ENCODE measurements at places on chromosomes 11 and 22.

GRCh38 chr22:27467711-27468110 lies 333.8 kb downstream of the MN1 start:
- DNase-seq, result no peak

- no peak for DNase-seq
These were observed 72.4 kb upstream of the BIRC3 start for GRCh38 chr11:102244681-102245409.

DNA sequence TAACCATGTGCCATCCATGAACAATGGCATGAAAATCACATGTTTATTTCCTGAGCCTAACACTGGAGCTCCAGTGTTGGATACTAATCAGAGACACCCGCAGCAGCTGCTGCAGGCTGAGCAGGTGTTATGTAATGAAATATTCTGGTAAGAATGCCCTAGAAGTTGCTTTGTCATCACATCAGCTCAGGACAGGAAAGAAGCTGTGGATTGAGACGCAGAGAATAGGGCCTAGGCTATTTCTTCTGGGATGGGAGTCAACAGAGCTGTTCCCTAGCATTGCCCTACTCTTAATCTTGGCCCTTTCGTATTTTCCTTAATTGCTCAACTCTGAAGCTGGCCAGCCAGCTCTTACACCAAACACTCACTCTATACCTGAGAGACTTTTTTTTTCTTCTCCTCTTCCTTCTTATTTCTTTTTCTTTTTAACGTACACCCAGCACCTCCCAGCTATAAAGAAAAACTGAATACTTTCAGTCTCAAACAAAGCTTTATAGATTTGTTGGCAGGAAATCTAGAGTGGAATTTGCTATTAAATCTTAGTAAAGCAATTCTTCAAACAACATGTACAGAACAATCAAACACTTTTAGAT lies 31.9 kb downstream of the RASSF10 start:
- no peak for DNase-seq

DNA sequence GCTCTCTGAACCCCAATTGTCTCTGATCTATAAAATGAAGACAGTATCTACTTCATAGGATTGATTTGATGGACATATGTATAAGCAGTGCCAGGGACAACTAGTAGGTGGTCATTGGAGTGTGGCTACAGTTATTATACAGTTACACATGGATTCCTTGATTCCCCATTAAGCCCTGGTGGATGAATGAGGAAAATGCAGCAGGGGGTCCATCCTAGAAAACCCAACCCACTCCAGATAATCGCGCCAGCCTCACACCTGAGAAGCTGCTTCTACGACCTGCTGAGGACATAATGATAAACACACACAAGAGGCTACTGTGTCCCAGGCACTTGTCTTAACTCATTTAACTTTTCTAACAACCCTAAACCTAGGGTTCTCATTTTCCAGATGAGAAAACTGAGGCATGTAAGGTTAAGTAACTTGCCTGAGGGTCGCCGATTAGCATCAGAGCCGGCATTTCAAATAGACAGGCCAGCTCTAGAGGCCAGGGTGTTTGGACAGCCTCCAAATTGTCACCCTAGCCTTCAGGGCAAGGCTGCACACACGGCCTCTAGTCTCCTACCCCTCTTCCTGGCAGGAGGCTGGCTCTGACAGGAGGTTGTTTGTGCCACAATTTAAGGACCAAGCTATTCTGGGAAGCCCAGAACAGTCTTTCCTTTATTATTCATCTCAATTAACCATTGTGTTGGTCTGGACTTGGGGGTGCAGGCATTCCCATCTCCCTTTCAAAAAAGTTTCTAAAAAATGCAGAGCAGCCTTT lies 3.8 kb upstream of the C11orf91 start:
- no peak for DNase-seq

DNA sequence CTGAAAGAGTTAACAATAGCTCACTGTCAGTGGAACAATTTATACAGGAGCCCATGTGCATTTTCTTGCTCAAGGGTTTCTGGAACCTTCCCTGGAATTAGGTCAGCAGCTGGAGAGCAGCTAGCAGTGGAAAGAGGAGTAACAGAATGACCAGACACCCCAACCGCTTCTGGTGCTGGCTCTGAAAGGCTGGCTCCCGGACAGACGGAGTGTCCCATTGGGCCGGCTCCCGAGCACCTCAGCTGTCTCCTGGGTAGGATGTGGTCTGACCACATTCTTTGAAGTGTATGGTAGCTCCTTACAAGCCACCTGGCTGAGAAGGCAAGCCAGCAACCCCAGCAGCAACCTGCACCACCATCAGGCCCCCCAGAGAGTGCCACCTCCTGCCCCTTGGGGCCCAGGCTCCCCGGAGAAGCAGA lies 44.7 kb downstream of the ABTB2 start:
- no peak for DNase-seq

- DNase-seq, result no peak
These were observed 34.1 kb upstream of the CALCA start for GRCh38 chr11:15006139-15006759.

DNA sequence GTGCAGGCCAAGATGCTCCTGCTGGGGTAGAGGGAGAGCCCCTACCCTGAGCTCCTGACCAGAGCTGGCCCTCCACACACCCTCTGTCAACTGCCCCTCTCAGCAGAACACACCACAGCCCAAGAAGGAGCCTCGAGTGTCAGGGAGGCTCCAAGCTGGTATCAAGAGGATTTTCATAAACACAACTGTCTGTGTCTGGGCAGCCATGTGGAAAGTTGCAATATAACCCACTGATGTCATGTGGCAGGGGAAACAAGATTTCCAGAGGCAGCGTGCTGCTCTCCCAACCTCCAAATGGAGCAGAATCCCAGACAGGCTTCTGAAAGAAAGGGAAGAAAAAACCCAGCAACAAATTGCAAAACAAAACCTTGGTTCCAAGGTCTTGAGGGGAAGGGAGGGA lies 569.9 kb downstream of the BUD13 start:
- DNase-seq, result no peak
